Stomach (tissue), 19 donors: ENCODE measurements at places on chromosomes 3 and 15. TPM values are rescaled to one million over a fixed set of nuclear protein-coding genes. Genes with fewer than 3 reads are reported as not detected.

The AMT gene
- total RNA-seq: 14.7 TPM

GRCh38 chr15:91228890-91229289, 128.8 kb downstream of the SV2B start:
- DNase-seq: no peak

DNA sequence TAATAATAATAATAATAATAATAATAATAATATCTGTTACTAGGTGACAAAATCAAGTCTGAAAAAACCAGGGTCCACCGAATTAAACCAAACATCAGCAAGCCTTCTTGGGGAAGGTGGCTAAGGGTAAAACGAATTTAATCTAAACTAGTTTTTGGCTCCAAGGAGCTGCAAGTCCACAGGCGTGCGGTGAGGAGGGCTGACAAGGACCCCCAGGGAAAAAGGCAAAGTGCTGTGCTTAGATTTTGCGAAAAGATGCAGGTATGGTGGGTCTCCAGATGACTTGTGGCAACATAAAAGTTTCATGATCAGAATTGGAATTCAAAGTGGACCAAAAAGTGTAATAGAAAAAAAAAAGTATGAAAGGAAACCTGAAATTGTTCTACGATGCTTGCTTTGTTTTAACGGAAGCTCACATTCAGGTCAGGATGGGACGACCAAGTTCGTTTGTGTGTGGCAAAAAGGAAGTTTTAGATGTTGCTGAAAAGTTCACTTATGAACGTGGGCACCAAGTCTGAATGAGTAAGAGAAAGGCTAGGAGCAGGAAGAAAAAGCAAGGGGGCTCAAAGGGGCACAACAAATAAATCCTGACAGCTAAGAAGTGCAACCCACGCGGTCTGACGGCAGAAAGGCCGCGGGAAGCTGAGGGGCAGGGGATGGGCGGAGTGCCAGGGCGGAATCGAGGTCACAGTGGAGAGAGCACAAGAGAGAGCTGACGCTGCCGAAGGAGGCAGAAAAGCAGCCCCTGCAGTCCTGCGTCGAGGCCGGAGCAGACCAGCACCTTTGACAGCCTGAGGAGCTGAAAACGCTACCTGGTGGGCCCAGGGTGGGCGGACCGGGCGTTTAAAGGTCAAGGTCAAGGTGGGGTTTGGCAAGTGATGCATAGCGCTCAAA, 1.1 kb downstream of the WDR82 start:
- peak; percentile 77 for DNase-seq

DNA sequence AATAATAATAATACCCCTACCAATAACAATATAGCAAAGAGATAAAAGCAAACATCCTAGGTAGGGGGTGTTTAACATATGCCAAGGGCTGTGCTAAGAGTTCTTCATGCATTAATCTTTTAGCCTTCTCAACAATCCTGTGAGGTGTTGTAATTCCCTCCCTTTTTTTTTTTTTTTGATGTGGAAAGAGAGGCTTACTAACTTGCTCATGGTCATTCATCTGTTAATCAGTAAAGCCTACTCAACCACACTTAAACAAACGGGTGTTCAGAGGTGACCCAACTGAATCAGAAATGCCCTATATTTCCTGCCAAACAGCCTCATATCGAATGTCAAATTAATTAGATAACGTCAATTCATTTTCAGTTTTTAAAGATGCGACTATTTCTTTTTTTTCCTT, 232.1 kb downstream of the CTNNB1 start:
- DNase-seq: no peak
